ENCODE measurements at places on chromosomes 5 and 9. TPM values are rescaled to one million over a fixed set of nuclear protein-coding genes. Genes with fewer than 3 reads are reported as not detected.

GRCh38 chr5:178231539-178232123 is 971 bp downstream of the PHYKPL start:
- DNase-seq: no peak

Gene ACER2
- 4.1 TPM for total RNA-seq

DNA sequence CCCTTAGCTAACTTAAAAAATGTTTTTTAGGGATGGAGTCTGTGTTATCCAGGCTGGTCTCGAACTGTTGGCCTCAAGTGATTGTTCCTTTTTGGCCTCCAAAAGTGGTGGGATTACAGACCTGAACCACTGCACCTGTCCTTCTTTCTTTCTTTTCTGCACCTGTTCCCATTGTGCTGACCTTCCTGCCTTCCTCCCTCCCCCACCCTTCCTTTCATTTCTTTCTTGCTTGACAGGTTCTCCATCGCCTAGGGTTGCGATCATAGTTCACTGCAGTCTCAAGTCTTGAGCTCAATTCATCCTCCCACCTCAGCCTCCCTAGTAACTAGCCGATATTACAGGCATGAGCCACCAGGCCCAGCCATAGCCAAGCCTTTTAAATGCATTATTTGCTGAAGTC is 20.6 kb downstream of the JMY start:
- no peak for DNase-seq

Gene TICAM2
- 1.2 TPM for total RNA-seq

All from epithelial cell of proximal tubule (primary cell).